ENCODE measurements at places on chromosomes 6 and 20.

DNA sequence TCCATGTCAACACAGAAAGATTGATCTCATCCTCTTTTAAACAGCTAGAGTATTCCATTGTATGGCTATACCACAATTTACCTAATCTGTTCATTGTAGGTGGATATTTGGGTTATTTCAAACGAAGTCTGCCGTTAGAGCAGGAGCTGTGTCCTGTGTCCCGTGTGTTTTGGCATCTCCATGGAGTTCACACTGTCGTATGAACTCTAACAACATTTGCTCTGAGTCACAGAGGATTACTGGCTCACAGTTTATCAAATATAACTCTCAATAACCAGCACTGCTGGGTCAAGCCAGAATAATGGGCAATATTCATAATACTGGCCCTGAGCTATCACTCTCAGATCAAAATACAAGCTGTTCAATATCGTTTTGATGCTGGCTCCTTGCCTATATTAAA is 16.4 kb downstream of the TRAM2 start:
- no peak for DNase-seq

DNA sequence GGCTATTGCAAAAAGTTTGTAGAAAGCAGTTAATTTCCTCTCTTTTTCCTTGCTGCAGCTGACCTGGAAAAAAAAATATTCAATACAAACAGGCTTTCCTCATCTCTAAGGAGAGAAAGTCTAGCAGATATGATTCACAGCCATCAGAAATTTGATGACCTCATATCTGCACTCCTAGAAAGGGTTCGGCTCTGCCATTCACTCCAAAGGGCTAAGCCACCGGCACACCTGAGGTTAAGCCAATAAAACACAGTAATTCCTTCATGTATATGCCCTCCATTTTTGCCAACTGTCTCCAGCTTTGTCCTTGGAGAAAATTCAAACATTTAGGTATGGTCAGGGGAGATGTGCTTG is 18.7 kb upstream of the LY86 start:
- DNase-seq = no peak

- DNase-seq = no peak
Observed at GRCh38 chr6:33201147-33201545, 479 bp downstream of the SLC39A7 start.

- no peak for DNase-seq
Observed at GRCh38 chr6:126633373-126633772, 293.5 kb downstream of the CENPW start.

DNA sequence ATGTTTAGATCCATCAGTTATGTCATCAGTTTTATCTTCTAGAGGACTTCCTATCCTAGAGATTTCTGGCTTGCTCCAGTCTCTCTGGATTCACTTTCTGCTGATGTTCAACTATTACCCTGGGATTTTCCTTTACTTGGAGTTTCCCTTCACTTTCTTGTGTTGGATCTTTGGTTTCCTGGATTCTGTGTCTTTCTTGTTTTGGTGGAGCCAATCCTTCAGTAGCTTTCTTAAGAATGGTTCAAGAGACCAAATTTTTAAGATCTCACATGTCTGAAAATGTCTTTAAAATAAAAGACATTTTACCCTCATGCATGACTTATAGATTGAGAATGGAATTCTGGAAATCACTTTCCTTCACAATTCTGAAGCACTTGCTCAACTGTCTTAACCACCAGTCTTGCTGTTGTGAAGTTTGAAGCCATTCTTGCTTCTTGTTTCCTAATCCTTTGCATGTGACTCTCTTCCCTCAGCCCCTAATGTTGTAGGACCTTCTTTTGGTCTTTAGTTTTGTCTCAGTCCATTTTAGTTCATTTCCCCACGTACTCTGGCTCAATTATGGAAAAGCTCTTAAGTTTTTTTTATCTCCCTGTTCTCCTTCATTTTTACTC is 87.9 kb downstream of the ARID1B start:
- DNase-seq = no peak

Data from AG08396 (cell line).